Stimulated activated CD4-positive, alpha-beta T cell treated with anti-CD3 and anti-CD28 coated beads, Interleukin-1b, Interleukin-23, amount 100 ng/mL, for 1 hour (primary cell): ENCODE measurements at places on chromosomes 1 and 21.

GRCh38 chr1:67677930-67678329 lies 7.1 kb upstream of the GADD45A start:
- no peak for DNase-seq

- DNase-seq: no peak
Measured at GRCh38 chr1:172177849-172178248, 242.6 kb upstream of the C1orf105 start.

DNA sequence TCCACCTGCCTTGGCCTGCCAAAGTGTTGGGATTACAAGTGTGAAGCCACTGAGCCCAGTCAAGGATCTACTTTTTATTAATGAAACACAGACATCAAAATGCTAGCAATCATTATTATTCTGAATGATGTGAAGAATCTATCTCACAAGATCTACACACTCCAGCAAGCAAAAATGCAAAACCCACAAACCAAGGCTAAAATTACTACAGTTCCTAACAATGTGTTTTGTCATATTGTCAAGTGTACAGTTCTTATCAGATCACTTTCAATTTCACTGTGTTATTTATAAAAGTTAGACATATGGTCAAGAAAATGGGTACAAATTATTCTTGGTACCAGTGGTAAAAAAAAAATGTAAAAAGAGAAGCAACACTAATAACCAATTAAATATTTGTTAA lies 61.3 kb upstream of the SDC3 start:
- DNase-seq: no peak

DNA sequence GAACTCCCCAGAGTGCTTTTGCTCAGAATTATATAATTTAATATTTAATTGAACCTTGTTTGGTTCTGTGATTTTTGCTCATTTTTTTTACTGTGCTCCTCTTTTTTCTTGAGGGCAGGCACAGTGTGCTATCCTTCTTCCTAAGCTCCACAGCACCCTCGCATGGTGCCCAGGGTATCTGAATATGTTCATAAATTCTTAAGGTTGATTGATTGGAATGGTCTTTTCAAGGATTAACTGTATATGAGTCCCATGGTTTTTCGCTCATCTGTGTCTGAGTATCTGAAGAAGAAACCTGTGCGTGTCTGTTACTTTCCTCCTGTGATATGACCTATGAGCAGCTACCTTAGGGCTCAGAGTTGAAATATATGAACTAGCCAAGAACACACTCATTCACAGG lies 393.7 kb downstream of the HLX start:
- DNase-seq: no peak

DNA sequence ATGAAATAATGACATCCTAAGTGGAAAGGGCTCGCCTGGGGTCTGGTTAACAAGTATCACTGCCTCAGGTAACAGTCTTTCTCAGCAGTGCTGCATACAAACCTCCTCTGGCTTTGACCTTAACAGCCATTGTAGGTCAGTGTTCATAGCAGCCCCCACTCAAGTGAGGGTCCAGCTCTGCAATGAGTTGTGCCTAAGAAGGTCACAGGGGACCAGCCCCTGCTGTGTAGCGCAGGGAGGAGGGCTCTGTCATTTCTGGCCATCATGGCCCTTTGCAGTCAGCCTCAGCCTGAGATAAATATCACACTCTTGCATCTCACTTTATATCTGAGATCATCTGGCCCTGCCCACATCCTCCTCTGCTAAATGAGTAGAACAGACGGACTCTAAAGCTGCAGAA lies 18.1 kb upstream of the MYSM1 start:
- no peak for DNase-seq

DNA sequence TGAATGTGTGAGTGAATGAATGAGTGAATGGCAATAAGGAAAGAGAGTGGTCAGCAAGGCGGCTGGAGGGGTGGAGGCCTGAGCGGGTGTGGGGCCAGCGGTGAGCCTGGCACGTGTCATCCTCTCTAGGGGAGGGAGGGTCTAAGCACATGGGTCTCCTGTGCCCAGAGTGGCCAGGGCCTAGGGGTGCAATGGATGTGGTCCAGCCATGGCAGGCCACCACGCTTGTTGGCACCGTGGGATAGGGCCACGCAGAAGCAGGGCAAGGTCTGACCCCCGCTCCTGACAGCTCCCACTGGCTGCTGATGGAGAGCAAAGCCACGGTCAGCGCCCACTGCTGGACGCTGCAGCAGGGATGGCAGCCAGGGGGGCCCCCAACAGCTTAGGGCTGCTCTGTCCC lies 19.5 kb upstream of the SPSB1 start:
- no peak for DNase-seq

DNA sequence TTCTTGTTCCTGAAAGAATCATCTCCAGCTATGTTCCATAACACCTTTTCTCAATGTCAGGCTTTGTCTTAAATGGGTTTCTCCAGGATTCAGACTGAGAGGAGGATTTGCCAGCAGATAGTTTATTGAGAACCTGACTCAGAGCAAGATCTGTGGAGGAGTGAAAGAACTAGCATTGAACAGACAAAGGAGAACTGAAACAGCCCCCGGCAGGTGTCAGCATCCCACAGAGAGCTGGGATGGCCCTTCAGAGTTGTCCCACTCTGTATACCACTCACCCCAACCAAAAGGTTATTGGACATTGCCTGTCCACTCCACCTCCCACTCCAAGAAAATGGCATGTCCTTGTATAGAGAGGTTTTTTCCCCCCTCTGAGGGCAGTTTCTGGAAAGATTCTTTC lies 270.7 kb downstream of the PAPPA2 start:
- DNase-seq: no peak

GRCh38 chr1:35111106-35111505 lies 31.9 kb downstream of the ZMYM1 start:
- no peak for DNase-seq

DNA sequence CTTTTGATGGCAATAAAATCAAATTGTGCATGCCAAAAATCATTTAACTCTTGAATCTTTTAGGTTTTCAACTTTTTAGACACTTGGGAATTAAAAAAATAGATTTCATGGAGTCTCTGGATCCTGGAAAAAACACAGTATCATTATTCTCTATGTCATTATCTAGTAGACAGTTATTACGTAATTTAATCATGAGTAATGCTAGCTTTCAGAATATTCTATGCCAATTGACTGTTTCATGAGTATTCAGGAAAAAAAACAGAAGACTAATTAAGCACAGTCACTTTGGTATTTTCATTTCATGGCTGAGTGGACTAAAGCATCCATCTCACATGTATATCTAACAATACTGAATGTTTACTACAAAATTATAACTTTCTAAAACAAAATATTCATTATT lies 44.0 kb downstream of the ODF2L start:
- DNase-seq: no peak

DNA sequence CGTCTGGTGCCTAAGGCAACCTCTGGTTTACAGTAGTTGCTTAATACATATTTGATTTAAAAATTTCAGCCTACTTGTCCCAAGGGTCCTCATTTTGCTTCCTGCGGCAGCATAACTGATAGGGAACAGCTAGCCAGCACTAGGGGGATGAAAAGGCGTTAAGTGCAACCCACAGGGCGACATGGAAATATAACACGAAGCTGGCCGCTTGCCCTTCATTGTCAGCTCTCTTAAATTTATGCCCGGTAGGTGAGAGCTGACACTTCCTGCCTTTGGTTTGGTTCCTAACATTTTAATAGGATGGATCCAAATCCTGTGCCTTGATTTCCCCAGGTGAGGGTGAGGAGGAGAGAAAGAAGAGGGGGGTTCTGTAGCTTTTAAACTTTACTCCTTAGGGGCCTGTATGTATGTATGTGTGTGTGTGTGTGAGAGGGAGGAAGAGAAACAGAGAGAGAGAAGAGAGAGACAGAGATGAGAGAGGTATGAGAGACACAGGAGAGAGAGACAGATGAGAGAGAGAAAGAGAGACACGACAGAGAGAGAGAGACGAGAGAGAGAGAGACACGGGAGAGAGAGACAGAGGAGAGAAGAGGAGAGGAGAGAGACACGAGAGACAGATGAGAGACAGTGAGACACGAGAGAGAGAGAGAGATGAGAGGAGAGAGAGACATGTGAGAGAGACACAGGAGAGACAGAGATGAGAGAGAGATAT lies 938 bp upstream of the ACTN2 start:
- no peak for DNase-seq

GRCh38 chr1:201419256-201419655 lies 2.3 kb downstream of the TNNI1 start:
- DNase-seq: no peak

DNA sequence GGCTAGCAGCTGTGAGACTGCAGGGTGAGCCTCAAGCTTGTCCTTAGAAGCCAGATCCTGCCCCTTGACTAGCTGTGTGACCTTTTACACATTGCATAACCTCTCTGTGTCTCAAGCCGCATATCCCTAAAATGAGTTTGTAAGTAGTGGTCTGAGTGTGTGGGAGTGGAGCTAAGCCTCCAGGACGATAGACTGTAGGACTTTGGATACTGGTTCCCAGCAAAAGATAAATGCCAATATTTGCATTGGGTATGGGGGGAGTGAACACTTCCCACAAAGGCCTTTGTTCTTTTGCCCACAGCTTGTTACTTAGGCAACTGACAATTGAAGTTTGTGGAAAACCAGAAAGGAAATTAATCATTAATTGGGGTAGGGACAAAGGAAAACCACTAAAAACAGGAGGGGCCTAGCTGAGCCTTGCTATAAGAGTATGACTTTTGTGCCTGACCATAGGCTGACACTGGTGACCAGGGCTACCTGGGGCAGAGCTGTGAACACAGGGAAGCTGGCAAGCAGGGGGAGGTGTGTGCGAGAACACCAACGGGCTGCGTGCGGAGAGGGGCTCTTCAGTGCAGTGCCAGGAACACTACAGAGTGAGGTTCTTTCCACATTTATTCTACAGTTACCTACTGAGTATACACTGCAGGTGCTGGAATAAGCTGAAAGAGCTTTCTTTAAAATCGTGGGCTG lies 102.4 kb upstream of the ETV3 start:
- no peak for DNase-seq

DNA sequence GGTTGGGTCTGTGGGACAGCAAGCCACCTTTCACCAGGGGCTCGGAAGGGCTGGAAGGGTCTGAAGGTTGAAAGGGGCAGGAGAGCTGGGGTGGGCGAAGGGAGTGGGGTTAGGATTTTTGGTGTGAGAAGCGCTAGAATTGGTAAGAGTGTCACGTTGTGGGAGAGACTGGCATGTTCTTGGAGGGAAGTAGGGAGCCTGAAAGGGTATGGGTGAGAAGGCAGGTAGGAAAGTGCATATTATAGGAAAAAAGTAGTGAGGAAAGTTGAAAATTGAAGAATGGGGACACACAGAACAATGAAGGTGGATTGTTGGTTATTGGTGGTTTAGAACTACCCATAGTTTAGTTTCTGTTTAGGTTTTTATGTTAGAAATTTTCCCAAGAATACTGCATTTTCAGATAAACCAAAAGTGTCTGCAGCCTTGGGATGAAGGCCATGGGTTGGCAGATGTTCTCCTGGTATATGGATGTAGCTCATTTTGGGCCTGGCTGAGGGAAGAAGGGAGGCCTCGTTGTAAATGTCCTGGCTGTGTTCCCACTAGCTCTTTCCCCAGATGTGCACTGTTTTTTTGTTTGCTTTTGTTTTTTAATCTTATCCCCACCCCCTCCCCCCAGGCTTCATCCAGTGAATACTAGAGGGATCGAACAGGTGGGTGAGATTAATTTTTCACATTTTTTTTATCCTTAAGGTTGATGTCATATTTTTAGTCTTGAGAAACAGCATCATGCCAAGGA lies 1.2 kb downstream of the LRRC42 start:
- DNase-seq: no peak

- no peak for DNase-seq
Measured at GRCh38 chr1:33361532-33362235, 40.8 kb upstream of the A3GALT2 start.

- no peak for DNase-seq
Measured at GRCh38 chr1:45033356-45033755, 21.3 kb downstream of the UROD start.

GRCh38 chr21:42290505-42290904 lies 24.7 kb downstream of the TFF3 start:
- DNase-seq: no peak

GRCh38 chr1:10671090-10671489 lies 125.4 kb downstream of the CASZ1 start:
- no peak for DNase-seq

- no peak for DNase-seq
Measured at GRCh38 chr1:184624051-184624450, 130.6 kb downstream of the EDEM3 start.

DNA sequence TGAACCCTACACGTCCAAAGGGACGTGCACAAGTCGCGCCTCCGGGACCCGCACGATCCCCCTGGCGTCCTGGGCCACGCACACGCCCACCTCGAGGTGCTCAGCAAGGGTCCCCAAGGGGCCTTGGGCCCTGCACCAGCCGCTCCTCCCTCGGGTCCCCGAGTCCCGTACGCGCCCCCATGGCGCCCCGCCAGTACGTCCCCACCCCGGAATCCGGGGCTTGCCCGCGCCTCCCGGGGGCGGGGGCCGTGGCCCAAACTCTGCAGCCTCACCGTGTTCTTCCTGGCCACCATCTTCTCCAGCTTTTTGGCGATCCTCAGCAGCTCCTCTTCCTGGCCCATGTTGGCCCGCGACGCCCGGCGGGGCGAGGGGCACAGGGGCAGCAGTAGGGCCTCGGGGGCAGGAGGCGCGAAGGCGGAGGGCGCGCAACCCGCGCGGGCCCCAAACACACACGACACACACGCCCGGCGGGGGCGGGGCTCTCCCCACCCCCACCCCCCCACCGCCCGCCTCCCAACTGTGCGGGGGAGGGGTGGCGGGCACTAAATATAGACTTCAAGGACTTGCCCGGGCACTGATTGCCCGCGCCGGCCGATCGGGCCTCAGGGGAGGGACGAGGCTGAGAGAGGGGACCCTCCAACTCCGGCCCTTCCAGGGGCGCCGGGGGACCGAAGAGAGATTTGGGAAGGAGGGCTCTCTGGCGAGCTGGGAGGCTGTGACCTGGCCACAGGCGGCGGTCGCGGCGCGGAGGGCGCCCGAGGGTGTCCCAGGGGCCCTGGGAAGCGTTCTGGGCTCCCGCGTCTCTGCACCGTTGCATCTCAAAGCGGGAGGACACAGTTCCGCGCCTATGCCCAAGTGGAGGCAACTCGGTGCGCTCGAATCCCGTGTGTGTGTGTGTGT lies at the start of gene TCEA3:
Gene TCEA3, minus strand, starts transcription at position 456 of the 900 bp plus-strand sequence. Its CDS starts 115 bp downstream, at position 341.
- DNase-seq: no peak

DNA sequence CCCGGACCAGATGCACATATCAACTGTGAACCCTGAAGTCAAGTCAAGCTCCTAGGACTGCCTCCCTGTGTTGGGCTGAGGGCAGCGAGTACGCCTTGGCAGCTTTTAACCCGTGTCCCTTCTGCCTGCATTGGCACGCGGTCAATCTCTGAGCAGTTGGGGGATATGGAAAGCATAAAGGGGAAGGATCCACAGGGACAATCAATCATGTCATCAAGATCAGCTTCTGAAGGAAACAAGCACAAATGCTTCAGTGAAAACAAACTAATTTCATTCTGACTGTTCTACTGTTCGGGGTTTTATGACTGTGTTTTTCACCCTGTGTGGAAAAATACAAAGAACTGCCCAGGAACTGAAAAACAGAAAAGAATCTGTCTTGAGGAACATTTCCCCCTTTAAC lies 106.2 kb downstream of the RUNX1 start:
- DNase-seq: no peak

GRCh38 chr1:214476229-214476985 lies 75.0 kb downstream of the PTPN14 start:
- no peak for DNase-seq

GRCh38 chr1:98921817-98922216 lies 82.8 kb downstream of the PLPPR5 start:
- DNase-seq: no peak

GRCh38 chr1:171965777-171966176 lies 124.5 kb downstream of the DNM3 start:
- no peak for DNase-seq

GRCh38 chr1:93196591-93196990 lies 16.1 kb downstream of the CCDC18 start:
- no peak for DNase-seq

GRCh38 chr1:27603309-27603680 lies 649 bp downstream of the AHDC1 start:
- no peak for DNase-seq
